Hindlimb muscle (tissue), 1 donor: ENCODE measurements at places on chromosomes 2 and 18. TPM values are rescaled to one million over a fixed set of nuclear protein-coding genes. Genes with fewer than 3 reads are reported as not detected.

LYPD1 gene
- polyA plus RNA-seq = 3.3 TPM

FEV gene
- polyA plus RNA-seq = 0.58 TPM

QPCT gene
- 8.4 TPM for polyA plus RNA-seq

SPP2 gene
- not detected for polyA plus RNA-seq

PNO1 gene
- polyA plus RNA-seq = 15.5 TPM

G6PC2 gene
- polyA plus RNA-seq = not detected

FSHR gene
- polyA plus RNA-seq = 0.81 TPM

OR6B2 gene
- not detected for polyA plus RNA-seq

ATP5F1A gene
- 439 TPM for polyA plus RNA-seq

PRSS56 gene
- 2.2 TPM for polyA plus RNA-seq

PTPRN gene
- polyA plus RNA-seq = 0.12 TPM

AMMECR1L gene
- 14.8 TPM for polyA plus RNA-seq

RIT2 gene
- polyA plus RNA-seq = not detected

GCG gene
- 2.5 TPM for polyA plus RNA-seq

TMEM163 gene
- 0.72 TPM for polyA plus RNA-seq

GKN2 gene
- not detected for polyA plus RNA-seq
